A172 (cell line): ENCODE measurements at places on chromosomes 13 and 19.

DNA sequence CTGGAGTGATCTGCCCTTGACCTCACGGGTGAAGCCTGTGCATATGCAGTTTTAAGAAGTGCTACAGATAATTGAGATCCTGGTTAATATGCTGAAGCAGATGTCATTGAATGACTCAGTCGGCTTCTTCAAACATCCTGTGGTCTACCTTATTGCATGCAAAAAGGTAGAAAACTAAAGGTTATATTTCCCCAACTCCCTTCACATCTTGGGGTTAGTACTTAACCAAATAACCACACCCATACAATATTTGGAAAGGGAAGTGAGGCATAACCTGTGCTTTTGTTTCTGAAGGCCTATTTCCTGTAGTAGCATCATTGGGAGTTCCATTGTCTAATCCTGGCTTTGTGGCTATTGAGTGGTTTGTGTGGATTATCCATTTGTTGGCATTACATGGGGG, 58.3 kb downstream of the RAP2A start:
- DNase-seq: no peak

GRCh38 chr13:98507282-98507797, 69.6 kb downstream of the STK24 start:
- peak; percentile 47 for DNase-seq

GRCh38 chr19:10431943-10432735, 11.8 kb downstream of the PDE4A start:
- DNase-seq: no peak

DNA sequence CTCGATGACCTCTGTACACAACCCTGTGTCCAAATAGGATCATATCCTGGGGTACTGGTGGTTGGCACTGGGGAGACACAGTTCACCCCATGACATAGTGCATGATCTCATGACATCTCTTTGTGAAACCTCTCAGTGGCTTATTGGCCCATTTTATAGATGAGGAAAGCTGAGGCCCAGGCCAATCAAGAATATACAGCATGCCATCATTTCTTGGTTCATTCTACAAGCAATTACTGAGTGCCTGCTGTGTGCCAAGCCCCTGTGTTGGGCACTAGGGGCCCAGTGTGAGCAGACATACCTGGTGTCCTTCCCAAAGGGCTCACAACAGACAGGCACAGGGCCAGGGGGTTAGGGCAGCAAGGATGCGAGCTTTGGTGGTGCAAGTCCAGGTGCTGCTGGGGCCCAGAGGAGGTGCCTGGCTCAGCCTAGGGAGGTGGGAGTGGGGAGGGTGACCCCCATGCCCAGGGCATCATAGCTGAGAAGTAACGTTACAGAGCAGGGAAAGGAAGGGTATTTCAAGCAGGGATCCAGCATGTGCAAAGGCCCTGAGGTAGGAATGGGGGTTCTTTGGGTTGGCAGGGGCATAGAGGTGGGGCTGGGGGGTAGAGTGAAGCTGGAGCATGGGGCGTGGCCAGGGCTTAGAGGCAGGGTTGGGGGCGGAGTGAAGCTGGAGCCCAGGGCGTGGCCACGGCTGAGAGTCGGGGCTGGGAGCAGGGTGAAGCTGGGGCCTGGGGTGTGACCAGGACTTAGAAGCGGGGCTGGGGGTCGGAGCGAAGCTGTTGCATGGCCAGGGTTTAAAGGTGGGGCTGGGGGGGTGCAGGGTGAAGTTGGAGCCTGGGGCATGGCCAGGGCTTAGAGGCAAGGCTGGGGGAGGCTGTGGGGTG, 20.7 kb downstream of the COLGALT1 start:
- peak; percentile 27 for DNase-seq

DNA sequence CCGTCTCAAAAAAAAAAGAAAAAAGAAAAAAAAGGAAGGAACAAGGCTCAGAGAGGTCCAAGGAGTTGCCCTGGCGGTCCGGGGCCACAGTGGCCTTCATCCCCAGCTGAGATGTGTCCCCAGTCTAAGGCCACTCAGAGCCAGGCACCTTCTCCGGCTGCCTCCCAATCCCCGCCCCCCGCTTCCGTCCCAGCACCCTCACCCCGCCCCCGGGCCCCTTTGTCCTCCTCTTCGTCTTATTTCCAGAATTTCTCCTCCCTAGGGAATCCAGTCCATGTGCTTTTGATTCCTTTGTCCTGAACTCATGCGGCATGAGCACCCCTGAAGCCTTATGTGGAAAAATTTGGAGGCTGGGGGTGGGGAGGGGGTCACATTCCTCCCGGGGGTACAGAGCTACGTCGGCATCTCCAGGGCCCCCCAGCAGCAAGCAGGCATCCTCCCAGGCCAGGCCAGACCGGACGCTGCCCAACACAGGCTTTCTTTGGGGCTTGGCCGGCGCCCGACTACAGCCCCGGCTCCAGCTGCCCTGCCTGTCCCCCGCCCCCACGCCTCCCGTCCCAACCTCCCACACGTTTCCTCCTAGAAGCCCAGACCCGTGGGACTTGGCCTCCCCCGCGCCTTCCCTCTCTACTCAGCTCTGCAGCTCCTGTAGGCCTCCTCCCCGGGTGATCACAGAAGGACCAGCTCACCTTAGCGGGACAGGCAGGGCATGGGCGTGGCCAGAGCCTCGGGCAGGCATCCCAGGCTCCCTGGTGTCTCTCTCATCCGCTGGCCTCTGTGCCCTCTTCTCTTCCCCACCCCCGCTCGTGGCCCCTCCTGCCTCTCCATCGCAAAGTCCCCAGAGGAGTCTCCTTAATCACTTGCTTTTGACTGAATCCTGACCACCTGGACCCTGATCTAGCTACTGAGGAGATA, 17.8 kb upstream of the ADGRE5 start:
- DNase-seq: peak; percentile 87

GRCh38 chr19:29665826-29666577, 741 bp downstream of the PLEKHF1 start:
- DNase-seq: no peak

DNA sequence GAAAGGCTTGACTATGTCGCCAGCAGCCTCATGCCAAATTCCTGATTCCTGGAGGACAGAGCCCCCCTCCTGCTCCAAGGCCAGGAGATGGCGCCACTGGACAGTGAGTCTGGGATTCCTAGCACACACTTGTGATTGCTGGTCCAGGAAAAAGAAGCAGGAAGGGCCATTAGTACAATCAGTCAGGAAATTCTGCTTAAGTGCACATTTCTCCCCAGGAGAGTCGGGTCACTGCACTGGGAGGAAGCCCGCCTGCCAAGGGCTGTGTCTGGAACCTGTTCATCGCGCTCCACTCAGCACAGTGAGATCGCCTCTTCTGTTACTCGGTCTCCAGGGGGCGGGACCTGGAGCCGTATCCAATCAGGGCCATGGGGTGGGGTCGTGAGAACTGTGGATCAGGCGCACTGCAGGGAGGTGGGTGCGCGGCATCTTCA, 65.1 kb downstream of the ZNF823 start:
- no peak for DNase-seq

GRCh38 chr13:106276876-106277275, 258.6 kb downstream of the EFNB2 start:
- no peak for DNase-seq

- DNase-seq: peak; percentile 31
Measured at GRCh38 chr13:25232937-25233515, 54.3 kb downstream of the MTMR6 start.

DNA sequence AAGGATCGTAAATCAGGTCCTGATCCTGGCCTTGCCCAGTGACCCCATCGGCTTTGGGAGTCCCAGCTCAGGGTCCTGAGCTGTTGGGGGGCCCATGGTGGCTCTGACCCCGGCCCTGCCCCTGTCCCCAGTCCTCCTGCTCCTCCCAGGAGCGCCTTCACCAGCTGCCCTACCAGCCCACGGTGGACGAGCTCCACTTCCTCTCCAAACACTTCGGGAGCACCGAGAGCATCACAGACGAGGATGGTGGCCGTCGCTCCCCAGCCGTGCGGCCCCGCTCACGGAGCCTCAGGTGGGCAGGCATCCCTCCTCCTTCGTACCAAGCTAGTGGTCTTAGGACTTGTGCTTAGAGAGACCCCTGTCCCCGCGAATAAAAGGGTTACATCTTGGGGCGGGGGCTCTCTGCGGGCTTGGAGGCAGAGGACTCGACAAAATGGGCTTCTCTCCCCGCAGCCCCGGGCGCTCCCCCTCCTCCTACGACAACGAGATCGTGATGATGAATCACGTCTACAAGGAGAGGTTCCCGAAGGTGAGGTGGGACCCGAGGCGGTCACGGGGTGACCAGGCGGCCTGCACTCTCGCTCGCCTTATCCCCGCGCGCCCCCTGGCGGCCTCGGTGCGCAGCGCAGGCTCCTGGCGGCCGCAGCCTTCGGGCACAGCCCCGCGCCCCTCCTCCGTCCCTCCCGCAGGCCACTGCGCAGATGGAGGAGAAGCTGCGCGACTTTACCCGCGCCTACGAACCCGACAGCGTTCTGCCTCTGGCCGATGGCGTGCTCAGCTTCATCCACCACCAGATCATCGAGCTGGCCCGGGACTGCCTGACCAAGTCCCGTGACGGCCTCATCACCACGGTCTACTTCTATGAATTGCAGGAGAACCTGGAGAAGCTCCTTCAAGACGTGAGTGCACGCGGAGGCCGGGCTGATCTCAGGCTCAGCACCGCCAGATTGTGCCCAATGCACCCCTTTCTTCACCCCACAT, 9.1 kb downstream of the MAST1 start:
- peak; percentile 86 for DNase-seq

GRCh38 chr19:46722421-46723022, 5.6 kb upstream of the PRKD2 start:
- no peak for DNase-seq
